ENCODE measurements at places on chromosomes 1 and 21.
A peak's percentile ranks its signal among the peaks of the same experiment; 100 is the strongest.

- peak; percentile 15 for DNase-seq
Observed at GRCh38 chr1:234555390-234556024, 54.5 kb downstream of the IRF2BP2 start.

- DNase-seq, result no peak
Observed at GRCh38 chr1:218200979-218201378, 84.1 kb upstream of the RRP15 start.

DNA sequence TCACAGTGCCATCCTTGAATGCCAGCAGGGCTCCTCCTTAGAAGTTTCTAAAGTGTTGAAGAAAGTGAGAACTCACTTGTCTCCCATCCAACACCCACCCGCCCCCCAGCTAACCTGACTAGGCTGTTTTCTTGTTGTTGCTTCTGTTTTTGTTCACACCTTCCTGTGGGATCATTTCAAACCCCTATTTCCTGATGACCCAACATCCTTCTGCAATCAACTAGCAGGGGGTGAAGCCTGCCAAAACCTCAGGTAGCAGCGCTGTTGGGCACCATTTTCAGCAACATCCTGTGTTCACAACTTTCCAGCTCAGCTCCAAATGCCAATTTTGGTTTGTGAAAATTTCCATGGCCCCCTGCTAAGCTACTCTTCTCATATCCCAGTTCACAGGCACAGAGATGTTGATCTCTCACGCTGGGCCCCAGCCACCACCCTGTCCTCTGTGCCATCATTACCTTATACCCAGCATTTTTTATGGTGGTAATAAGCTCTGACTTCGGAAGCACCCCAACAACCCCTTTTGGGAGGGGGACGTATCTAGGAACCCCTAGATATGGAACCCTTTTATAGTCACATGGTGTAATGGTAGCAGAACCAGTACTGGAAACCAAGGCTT lies 41.4 kb downstream of the CDC7 start:
- no peak for DNase-seq

DNA sequence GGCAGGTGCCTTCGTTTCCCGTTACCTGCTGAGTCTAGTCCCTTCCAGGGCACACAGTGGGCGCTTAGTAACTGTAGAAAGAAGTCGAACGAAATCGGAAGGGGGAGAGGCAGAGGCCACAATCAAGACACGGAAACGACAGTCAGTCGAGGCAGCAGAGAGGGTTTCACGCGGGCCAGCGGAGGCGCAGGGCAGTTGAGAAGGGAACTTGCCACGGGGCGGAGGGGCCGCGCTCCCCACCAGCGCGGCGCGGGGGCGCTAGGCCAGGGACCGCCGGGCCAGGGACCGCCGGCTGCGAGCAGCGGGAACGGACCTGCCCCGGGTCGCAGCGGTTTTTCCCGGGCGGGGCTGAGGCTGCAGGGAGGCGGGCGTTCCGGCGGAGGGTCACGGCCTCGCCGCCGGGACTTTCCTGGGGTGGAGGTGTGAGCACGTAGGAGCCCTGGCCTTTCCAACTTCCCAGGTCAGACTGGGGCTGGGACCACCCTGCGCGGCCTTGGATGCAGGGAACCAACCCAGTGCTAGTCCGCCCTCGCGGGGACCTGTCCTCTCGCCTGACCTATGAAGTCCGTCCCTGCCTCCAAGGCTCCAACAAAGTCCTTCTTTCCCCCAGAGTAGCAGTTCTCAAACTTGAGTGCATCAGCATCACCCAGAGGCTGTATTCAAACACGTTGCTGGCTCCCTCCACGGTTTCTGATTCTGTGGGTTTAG lies 150.1 kb upstream of the FGGY start:
- DNase-seq, result no peak

GRCh38 chr1:34792424-34792823 lies 375 bp upstream of the GJA4 start:
- DNase-seq, result no peak

DNA sequence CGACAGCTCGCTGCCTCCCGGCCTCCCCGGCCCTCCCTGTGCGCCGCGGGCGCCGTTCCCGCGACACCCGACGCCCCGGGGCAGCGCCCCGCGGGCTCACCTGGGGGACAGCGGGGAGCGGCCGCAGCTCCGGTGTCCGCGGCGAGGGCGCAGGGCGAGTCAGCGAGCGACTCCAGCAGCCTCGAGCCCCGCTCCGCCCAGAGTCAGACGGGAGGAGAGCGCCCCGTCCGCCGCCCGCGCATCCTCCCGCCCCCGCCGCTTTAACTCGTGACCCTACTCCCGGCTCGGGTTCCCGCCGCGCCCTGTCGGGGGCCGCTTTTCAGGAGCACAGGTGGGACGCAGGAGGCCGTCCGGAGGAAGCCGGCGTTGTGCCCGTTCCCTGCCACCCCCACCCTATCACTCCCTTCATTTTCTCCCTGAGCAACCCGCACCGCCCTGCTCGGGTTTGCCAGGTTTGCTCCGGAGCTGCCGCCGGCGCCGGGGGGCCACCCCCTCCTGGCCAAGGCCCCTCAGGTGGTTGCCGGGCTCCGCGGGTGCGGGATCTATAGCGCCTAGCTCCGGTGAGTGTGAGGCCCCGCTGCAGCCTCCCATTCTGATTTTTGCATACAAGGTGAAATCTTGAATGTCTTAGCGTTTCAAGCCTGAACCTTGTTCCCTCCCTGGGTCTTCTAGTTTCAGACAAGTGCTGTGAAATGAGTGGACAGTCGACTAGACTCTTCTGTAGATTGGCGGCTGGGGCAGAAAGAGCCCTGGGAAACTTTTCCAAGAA lies at the start of gene MCOLN3:
TSS of gene MCOLN3 (minus strand) at position 205 of the 769 bp plus-strand sequence. CDS start 3,140 bp downstream, outside the sequence.
- DNase-seq, result no peak

DNA sequence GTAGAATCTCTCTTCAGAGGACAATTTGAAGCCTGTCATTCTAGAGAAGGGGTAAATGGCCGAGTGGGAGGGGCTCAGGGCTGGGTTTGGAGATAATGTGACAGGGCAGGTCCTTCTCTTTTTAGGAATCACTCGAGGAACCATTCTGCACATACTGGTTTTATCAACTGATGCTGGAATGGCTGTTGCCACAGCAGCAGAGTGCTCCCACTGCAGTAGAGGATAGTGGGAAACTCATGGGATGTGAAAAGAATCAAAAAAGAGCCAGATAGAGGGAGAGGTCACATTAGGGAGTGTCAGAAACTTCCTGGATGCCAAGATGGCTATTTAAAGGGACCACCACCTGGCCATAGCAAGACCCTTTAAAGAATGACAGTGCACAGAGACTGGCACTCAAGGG lies 105.3 kb downstream of the NAV1 start:
- no peak for DNase-seq

GRCh38 chr1:229786974-229787610 lies 161.0 kb downstream of the URB2 start:
- DNase-seq, result no peak

GRCh38 chr1:66981679-66982078 lies 56.9 kb downstream of the MIER1 start:
- DNase-seq, result no peak

DNA sequence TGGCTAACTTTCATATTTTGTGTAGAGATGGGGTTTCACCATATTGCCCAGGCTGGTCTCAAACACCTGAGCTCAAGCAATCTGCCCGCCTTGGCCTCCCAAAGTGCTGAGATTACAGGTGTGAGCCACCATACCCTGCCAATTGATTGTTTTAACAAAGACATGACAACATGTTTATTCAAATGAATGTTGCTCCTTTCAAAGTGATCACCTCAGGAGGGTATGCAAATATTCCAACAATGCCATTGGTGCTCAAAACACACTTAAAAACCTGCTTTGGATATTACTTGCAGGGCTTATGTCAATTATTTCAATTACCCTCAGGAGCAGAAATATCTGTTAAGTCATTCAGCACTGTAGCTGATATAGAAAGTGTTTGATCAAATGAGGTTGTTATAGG lies 7.9 kb downstream of the LAX1 start:
- no peak for DNase-seq

DNA sequence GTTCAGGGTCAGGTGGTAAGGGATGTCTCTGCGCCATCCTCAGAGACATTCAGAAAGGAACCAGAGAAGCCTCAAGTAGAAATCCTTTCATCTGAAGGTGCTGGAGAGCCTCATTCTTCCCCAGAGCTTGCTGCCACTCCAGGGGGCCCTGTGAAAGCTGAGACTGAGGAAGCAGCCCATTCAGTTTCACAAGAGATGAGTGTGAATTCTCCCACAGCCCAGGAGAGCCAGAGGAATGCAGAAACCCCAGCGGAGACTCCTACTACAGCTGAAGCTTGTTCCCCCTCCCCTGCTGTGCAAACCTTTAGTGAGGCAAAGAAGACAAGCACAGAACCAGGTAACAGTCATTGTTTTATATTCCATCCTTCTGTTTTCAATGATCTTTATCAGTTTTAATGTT lies 38.7 kb downstream of the ZBTB40 start:
- DNase-seq, result no peak

- no peak for DNase-seq
Observed at GRCh38 chr1:172672720-172673119, 13.8 kb downstream of the FASLG start.

GRCh38 chr1:209813902-209814301 lies 8.0 kb upstream of the IRF6 start:
- DNase-seq, result no peak

DNA sequence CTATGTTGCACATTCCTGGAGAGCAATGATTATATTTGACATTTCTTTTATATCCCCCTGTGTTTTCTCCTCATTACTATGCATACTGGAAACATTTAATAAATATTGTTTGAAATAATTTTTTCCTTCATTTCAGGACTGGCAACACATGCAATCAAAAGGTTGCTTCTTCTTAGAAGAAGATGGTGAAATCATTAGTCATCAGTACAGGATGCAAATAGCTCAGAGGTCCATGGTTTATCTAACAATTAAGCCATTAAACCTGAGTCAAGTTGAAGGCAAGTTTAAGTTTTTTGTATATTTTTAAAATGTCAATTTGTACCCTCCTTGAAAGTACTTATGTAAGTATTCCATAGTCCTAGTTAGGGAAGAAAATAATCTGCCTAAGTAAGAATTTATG lies 22.5 kb downstream of the EFCAB7 start:
- DNase-seq, result no peak

- no peak for DNase-seq
Observed at GRCh38 chr1:95127380-95127779, 10.2 kb downstream of the TLCD4 start.

GRCh38 chr1:9008236-9008635 lies 18.0 kb downstream of the SLC2A7 start:
- no peak for DNase-seq

DNA sequence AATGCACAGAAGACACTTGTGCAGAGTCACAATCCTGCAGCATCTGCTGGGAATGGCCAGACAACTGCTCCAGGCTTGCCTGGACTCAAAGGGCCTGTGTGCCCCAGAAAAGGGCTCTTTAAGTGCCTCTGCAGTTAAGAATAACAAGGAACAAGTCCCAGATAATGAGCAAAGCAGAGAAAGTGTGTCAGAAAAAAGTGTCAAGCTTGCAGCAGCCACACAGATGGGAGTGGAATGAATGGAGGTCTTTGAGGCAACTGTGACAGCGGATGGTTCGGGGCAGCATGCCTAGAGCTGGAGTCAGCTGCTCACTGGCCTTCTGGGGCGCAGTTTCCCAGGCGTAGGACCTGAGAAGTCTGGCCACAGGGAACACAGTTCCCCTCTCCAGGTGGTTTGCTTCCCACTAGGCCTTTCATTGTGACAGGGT lies 5.1 kb downstream of the PARP1 start:
- no peak for DNase-seq

- DNase-seq, result no peak
Observed at GRCh38 chr1:6028042-6028850, 17.4 kb upstream of the KCNAB2 start.

DNA sequence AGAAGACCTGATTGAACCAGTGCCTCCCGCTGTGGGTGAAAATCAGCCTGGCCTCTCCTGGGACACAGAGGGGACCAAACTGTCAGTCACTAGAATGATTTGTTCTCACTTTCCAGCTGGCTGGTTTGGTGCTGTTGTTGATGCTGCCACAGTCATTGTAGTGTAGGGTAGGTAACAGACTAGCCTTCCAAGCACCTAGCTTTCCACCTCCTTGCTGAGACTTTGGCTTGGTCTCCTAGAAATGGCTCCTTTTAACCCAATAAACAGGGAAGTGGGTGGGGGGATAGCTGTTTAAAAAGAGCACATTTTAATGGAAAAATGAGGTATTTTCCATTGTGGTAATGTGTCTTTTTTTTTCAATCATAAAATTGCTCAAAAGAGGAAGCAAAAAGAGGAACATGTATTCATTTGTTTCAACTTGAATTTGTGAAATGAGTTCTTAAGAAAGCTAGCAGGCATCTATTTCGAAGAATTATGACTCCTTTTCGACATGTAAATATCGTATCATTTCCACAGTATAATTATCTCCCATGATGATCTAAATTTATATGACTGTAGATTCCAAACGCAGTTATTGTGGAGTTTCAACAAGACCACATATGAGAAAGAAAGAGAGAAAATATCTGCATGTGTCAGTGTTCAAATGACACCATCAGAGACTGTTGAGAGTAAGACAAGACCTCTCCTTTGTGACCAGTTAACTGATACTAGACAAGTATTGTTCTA lies 190.1 kb downstream of the HLX start:
- no peak for DNase-seq

- no peak for DNase-seq
Observed at GRCh38 chr1:241849345-241849695, 1.3 kb downstream of the EXO1 start.

GRCh38 chr1:42732126-42732680 lies 7.8 kb downstream of the CLDN19 start:
- DNase-seq, result no peak

DNA sequence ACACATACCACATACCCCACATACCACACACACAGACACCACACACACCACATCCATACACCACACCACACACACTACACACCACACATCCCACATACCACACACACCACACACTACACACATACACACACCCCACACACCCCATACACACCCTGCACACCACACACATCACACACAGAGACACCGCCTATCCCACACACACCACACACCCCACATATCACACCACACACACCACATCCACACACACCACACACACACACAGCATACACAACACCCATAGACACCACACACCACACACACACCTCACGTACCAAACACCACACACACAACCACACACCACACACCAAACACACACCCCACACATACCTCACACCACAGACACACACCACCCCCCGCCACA lies 68.3 kb downstream of the SLC9A1 start:
- DNase-seq, result no peak

DNA sequence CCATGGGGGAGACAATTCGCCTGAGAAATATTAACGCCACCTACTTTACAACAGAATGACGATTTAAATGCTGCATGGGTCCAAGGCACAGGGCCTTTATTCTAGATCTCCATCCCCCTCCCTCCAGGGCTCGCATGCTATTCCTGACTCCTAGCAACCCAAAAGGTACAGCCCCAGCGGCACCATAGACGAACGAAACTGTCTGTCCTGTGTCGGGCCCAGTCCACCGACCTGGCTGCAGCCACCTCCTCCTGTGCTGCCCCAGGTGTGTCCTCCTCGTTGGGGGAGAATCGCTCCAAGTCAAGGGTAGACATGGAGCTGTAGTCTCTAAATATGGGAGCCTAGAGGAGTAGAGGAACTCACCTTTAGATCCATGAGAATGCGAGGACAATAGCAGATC lies 196.5 kb downstream of the TOMM20 start:
- no peak for DNase-seq

- no peak for DNase-seq
Observed at GRCh38 chr1:201119206-201120197, 7.3 kb upstream of the CACNA1S start.
